Hippocampal formation (tissue), 2 donors: ENCODE measurements at places on chromosomes 3 and 15.

- no peak for DNase-seq
These were observed 62.1 kb upstream of the RNU6-1 start for GRCh38 chr15:67901922-67902321.

- DNase-seq = no peak
These were observed 37.4 kb upstream of the P2RY12 start for GRCh38 chr3:151421938-151422337.

DNA sequence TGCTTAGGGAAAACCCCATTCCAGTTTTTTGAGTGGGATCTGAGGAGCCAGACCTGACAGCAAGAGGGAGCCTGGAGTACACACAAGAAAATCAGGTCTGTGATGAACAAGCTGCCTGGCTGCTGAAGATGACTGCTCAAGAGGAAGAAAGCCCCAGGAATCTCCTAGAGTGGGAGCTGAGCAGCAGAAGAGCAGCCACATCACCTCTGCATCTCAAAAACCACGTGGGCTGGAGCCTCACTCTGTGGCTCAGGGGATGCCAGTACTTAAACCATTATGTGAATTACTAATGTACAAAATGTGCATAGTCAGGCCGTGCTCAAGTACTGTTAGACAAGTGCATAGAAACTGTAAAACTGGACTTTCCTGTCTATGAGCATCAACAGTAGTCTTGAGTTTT lies 52.4 kb downstream of the SLC9A9 start:
- DNase-seq = no peak

DNA sequence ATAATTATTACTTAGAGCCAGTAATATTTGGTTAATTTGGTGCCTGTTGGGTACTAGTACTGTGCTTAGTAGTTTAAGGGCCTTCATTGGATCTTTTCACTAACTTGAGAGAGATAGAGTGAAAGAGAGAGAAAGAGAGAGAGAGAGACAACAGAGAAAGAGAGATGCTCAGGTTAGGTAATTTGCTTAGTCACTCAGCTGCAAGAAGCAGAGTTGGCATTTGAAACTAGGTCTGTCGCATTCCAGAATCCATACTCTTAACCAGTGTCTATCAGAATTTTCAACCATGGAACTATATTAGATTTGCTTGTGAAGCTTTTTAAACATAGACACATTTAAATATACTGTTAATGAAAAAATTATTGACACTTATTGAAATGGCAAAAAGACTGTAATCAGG lies 31.1 kb upstream of the NUDT16 start:
- DNase-seq = no peak

DNA sequence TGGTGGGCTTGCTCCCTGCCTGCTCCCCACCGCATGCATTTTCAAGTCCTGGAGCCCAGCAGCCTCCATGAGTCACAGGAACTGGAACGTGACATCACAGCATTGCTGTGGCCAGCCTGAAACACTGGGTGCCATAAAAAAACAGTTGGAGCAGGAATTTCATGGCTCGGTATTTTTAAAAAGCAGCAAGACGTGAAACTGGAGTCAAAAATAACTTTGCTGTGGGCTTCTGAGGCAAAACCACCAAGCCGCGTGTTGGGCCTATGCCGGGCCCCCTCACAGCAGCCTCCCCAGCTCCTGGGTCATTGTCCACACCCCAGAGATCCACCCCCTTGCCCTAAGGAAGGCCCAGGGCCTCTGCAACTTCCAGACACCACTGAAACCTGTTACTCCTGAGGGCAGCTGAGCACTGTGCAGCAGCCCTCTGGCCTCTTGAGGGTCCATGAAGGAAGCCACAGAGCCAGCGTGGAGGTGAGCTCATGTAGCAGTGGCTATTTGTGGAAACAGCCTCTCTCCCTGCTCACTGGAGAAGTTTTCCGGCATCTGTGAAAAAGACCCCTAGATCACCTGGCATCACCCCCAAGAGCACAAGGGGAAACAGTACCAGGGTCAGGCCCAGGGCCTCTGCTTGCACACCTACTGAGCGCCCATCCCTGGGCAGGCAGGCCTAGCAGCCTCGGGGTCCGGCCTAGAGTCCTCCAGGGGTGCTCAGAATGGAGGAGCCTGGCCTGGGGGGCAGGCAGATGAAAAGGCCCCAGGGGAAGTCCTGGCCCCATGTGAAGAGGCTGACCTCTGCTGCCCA lies 34.0 kb upstream of the DUSP7 start:
- no peak for DNase-seq

- no peak for DNase-seq
These were observed 3.5 kb upstream of the LIPH start for GRCh38 chr3:185555860-185556347.

DNA sequence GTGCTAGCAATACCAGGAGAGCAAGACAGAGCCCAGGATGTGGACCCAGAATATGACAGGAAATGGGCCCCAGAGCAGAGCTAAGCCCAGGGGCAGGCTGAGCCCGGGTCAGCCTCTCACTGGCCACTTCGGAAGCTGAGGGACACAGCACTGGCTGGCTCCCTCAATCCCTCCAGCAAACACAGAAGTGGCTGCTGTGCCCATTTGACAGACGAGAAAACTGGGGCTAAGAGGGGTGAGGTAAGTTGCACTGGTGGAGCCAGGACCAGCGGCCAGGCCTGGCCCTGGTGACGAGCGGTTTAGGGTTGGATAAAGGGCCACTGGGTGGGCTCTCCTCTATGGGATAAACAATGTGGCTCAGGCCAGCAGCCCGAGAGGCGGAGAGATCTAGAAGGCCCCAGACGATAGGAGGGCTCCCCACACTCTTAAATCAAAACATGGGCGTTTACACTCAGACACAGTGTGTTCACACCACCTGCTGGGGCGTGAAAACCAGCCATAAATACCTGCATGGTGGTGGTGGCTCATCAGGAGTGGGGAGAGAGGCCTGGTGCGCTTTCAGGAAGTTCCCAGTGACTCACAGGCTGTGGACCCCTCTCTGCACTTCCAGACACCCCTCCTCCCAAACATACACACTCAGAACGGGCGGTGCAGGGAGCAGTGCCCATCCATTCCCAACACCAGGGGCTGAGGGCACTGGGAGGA lies 12.0 kb upstream of the LINGO1 start:
- DNase-seq = no peak

DNA sequence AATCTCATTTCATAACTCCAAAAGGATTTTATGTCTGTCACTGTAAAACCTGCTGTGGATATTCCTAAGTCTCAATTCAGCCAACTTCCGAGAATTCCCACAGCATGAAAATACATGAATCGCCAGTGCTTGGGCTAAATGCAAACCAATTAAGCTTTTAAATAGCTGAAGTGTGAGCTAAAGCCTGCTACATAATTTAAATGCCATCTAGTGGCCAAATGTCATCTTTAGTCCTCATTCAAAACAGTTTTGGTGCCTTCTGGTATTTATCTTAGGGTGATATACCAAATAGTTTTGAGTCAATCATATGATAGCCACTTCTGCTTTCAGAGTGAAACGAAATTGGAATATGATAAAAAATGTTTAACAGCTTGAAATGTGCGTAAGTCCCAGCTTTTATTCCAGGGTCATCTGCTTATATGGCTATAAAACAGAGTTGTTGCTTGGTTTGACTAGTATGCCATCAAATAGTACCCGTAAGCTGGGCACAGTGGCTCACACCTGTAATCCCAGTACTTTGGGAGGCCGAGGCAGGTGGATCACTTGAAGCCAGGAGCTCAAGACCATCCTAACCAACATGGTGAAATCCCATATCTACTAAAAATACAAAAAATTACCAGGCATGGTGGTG lies 41.8 kb upstream of the CCNL1 start:
- no peak for DNase-seq

DNA sequence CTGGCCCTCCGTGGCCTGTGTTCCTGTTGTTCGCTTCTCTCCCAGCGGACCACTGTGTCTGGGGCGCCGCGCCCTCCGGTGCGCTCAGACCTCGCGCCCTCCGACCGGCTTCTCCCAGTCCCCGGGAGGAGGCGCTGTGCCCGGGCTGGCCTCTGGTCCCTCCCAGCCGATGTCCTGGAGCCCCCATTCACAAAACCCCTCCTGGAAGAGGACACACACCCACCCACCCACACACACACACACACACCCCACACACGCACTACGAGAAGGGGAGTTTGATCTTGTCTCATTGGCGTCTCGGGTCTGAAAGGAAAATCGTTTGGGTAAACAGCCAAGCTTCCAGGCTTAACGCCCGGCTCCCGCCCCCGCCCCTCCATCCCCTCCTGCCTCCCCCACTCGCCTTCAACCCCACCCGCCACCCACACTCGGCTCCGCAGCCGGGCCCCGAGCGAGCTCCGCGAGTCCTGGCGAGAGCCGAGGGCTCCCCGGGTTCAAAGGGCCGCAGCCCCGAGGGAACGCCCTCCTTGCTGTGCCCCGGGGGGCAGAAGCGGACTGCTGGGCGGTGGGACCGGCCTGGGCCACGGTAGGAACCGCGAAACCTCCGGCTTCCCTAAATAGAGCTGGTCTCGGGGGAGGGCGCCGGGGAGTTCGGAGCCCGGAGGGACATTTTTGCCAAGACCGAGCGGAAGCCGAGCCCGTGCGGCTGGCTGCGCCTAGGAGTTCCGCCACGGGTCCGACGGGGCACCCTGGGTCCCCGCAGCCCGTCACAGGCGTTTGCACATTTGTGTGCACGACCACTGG lies 23.6 kb downstream of the NR2F2 start:
- no peak for DNase-seq

DNA sequence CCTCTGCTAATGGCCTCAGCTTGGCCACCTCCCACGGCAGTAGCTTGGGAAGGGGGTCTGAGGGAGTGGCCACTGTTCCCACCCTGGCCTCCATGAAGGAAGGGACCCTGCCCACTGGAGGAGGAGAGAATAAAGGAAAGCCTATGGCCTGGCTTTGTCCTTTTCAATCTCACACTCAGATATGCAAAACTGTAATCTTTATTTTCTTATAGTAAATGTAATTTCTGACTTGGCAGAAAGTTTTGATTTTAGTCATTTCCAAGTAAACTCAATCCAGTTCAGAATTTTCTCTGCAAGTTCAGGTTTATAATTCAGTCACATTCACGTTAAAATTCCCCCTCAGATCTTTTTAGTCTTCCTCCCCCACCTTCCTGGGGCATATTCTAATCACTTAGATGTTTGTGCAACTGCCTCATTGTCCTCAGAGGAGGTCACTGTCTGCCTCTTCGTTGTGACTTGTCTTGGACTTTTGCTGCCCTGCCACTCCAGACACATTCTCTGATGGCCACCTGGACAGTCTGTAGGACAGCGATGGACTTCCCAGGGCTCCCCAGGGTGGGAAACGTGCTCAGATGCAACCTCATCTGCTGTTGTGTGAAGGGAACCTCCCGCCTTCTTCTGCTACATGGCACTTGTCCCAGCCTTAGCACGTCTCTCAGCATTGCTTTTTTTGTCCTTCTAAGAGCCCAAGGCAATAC lies 222.8 kb upstream of the TBL1XR1 start:
- no peak for DNase-seq

GRCh38 chr3:72290859-72291638 lies 506.1 kb upstream of the PROK2 start:
- DNase-seq = no peak

DNA sequence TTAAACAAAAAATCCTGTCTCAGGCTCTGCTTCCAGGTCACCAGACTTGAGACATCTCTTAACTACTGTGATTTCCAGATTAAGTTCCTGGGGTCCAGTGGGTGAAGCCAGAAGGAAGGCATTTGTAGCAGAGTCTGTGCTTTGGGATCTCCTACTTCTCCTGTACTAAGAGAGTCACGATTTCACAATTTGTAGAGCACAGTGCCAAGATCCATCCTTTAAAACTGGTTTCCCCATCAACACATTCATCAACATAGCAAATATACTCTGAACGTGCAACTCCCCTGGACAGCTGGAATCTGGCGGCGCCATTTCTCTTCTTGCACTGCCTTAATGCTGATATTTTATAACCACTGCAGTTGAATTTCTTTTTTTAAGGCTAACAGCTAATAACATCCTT lies 33.2 kb downstream of the CDCP1 start:
- DNase-seq = no peak

DNA sequence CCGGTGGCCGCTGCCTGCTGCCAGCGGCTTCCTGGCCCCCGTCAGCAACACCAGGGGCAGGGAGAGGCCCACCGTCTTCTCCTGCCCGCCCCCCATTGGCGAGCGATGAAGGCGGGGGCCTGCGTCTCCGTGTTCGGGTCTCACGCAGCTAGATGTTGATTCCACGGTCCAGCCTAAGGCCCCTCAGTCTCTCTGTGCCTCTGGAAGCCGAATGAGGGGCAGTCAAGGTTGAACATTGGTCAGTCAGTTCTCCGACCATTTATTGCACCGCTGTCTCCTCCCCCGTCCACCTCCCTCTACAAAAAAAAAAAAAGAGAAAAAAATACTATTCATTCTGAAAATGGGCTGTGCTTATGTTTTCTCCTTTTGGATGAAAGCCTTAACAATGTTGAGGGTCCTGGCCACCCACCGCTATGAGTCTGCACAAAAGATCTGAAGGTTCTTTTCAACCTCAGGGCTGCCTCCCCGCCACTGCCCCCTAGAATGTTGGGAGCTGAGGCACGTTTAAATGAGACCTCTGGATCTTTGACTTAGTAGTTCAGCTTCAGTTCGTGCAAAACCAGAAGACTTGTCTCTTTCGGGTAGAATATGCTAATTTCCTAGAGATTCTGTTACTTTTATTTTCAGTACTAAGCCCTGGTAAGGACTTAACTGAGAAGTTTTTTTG lies 736 bp downstream of the IREB2 start:
- DNase-seq = no peak

GRCh38 chr15:39054128-39054732 lies 489.6 kb upstream of the RASGRP1 start:
- DNase-seq = no peak

- no peak for DNase-seq
These were observed 123.7 kb upstream of the IGSF10 start for GRCh38 chr3:151584566-151584965.

DNA sequence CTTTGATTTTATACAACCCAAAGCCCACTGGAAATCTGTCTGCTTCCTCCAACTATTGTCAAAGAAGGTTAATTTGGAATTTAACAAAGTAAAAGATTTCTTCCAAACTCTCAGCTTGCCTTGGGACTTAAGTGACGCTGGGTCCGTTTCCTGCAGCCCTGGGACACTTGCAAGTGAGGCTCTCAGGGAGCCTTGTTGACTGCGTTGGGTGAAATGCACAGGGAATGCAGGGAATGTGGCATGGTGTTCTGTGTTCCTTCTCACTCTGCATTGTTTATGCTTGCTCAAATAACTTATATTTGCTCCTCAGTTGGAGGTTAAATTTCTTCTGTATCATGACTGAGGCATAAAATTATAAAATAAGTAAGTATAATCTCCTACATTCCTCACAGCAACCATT lies 60.9 kb upstream of the TJP1 start:
- DNase-seq = no peak

DNA sequence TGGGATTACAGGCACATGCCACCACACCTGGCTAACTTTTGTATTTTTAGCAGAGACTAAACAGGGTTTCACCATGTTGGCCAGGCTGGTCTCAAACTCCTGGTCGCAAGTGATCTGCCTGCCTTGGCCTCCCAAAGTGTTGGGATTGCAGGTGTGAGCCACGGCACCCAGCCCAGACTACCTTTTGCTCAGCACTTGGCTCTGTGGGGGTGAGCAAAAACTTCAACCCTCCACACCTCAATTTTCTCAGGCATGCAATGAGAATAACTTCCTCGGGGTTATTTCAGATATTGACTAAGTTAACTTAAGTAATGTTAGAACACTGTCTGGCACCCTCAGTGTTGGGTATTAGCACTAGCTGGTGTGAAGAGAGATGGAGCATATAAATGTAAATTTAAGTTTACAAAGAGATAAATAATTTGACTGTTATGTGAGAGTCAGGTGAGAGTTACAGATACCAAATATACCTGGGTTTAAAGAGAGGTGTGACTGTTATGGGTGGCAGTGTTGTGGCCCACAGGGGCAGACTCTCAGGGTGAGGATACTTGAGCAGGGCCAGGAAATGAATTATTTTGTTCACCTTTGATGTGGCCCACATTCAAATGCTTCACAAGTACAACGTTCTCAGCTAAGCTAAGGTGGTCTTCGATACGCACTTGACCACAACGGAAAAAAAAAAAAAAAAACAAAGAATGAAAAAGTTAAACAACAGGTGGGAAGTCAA lies 29.0 kb downstream of the CPOX start:
- DNase-seq = no peak
